ENCODE measurements at places on chromosomes 11 and 22.
A peak's percentile ranks its signal among the peaks of the same experiment; 100 is the strongest.

DNA sequence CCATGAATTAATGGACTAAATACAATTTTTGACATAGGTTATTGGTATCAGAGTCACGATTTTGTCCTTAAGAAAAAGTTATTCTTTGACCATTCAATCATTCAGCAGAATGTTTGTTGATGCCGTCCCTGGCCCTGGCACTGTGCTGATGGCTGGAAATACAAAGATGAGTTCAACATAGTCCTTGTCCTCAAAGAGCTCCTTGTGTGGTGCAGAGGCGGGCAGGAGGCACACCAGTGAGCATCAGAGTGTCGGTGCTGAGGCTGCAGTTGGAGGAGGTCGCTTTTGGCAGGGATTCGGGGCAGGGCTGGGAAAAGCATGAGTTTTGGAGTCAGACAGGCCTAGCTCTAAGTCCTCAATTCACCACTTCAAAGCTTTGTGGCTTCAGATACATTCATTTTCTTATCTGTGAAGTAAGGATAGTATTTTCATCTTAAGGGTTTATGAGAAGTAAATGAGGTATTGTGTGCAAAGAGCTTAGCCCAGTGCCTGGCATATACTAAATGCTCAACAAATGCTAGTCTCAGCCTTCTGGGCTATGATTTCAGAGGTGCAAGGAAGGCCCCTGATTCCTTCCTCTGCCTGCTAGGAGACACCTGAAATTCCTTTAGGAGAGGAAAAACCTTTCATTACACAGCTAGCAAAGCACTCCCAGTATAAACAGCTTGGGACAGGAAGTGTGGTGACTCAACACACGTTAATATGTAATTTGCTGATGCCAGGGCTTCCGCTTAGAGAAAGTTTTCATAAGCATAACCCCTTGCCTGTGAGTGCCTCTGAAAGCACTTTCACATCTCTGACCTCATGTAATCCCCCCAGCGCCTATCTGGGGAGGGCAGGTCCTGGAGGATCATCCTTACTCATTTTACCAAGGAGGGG lies 113.8 kb downstream of the NECTIN1 start:
- peak; percentile 33 for DNase-seq

GRCh38 chr11:45304992-45305335 lies 18.8 kb upstream of the SYT13 start:
- no peak for DNase-seq

DNA sequence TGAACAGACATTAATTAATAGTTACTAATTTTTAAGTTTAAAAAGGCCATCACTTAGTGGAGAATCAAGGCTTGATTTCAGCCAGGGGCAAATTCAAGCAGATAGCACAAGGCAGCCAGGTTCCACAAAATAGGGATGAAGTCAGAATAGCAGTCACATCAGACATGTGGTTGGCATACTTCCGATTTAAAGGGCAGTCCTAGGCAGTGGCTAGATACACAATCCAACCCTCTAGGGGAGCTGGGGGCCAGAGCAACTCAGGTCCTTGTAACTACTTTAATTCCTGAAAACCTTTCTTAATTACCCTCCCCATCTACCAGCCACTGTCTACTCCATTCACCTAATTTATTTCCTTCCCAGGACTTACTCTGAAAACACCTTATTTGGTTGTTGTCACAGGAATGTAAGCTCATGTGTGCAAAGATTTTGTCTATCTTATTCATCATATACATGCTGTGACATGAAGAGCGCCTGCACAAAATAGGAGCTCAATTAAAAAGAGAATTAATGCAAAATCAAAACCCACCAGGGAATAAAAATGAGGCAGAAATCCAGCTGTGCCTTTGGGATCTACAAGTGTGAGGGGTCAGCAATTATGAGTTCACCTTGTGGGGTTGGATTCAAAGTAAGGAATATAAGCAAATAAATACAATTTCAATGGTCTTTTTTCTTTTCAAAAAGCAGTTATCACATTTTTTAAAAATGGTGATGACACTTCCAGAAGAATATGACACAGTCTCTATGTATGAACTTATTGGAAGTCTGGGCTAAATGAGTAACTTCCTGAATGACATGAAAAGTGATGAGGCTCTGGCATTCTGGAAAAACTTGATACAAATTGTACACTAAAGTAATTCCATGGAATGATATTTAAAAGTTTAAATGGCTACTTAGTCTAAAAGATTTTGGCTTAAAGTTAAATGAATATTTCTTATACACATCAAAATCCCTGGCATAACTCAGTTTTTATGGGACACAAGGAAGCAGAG lies 53.8 kb downstream of the COPB1 start:
- no peak for DNase-seq

DNA sequence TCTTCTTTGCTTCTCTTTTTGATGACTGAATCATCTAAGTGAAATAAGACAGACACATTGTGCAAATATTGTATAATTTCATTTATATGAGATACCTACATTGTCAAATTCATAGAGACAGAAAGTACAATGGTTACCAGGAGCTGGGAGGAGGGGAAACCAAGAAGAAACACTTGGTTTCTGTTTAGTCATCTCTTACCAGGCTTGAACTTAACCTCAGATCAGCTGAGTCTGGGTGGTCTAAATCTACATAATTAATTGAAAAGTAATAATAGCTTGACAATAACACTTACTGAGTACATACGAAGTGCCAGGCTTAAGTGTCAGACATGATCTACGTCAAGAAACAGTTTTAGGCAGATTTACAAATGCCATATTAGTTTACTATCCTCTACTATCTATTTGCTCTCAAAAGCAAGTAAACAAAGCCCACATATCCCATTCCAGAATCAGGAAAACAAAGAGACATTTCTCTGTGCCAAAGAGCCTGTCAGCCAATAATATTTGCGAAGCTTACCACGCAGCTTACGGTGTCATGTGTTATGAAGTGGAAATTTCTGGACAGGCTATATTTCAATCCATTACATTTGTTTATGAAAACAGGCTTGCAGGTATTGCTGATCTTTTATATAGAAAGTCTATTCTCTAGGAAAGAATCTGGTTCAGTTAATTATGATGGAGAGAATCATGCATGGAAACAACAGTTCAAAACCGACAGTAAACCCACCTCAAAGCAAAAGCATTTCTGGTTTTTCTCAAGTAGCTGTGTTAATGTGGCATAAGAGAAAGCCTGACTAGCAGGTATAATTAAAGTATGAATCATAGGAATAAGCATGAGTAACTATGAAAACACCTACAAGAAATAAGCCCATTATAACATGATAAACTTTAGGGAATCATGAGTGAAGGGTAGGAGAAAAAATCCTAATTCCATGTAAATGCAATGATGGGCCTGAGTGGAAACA lies 2.7 kb upstream of the ARHGAP42 start:
- DNase-seq: no peak

DNA sequence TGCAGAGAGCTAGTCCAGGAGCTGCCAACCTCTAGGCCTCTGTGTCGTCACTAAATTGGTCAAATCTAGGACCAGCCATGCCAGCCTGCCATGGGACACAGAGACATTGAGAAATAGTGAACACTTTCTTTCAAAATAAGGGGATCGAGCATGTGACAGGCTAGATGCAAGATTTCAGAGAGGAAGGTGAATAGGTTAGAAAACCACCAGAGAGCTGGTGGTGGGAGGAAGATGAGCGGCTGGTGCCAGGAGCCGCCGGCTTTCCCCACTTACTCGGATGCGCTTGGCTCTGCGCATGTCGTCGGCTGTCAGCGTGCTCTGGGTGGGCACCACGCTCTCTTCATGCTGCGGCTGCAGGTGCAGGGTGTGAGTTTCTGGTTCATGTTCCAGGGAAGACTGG lies 35.4 kb upstream of the NFRKB start:
- DNase-seq: no peak
